Cerebellum (tissue), 4 donors: ENCODE measurements at places on chromosomes 5 and 9. TPM values are rescaled to one million over a fixed set of nuclear protein-coding genes. Genes with fewer than 3 reads are reported as not detected.

The PCDHB15 gene
- 25.0 TPM for total RNA-seq

The SLC36A2 gene
- not detected for total RNA-seq

The CCL19 gene
- total RNA-seq = not detected

The CORO2A gene
- total RNA-seq = 2.7 TPM

The HTR1A gene
- total RNA-seq = 5.0 TPM

The SLC6A3 gene
- 0.18 TPM for total RNA-seq

The GTF2H2 gene
- total RNA-seq = 59.2 TPM

The LRRC19 gene
- total RNA-seq = not detected

The ASB6 gene
- total RNA-seq = 14.5 TPM

The CARTPT gene
- total RNA-seq = not detected

The PCDH1 gene
- total RNA-seq = 27.4 TPM

The CSF1R gene
- 8.7 TPM for total RNA-seq

The ROR2 gene
- total RNA-seq = 7.1 TPM

The GHR gene
- total RNA-seq = 7.3 TPM

The BTNL8 gene
- total RNA-seq = not detected

The EGFL7 gene
- total RNA-seq = 11.6 TPM

The HAVCR2 gene
- total RNA-seq = 4.5 TPM

The ZNF169 gene
- 9.8 TPM for total RNA-seq

The MAST4 gene
- 21.5 TPM for total RNA-seq

The PKD2L2 gene
- total RNA-seq = not detected

The TCF7 gene
- total RNA-seq = 1.5 TPM

The AQP3 gene
- total RNA-seq = 1.1 TPM

The PRSS3 gene
- 5.2 TPM for total RNA-seq

The PPP2R2B gene
- 64.4 TPM for total RNA-seq

The ESM1 gene
- total RNA-seq = 0.27 TPM

The LIFR gene
- 119 TPM for total RNA-seq

The PCDHGB4 gene
- total RNA-seq = 25.1 TPM

The CARD9 gene
- 1.9 TPM for total RNA-seq

The HAVCR1 gene
- total RNA-seq = 0.36 TPM

The SKP1 gene
- 167 TPM for total RNA-seq

The WHRN gene
- total RNA-seq = 7.7 TPM

The STKLD1 gene
- 2.0 TPM for total RNA-seq

The RETREG1 gene
- total RNA-seq = 25.0 TPM

The PTGDS gene
- total RNA-seq = 67.5 TPM

The SH3GL2 gene
- total RNA-seq = 80.8 TPM

The SHISAL2B gene
- not detected for total RNA-seq

The CATSPER3 gene
- total RNA-seq = 0.45 TPM

The CCDC192 gene
- total RNA-seq = not detected

The PCDHB2 gene
- 16.0 TPM for total RNA-seq

The DOCK8 gene
- 1.8 TPM for total RNA-seq

The INSL6 gene
- not detected for total RNA-seq

The FREM1 gene
- 37.3 TPM for total RNA-seq

The CERT1 gene
- total RNA-seq = 55.9 TPM

The TEX48 gene
- total RNA-seq = not detected

The GABRG2 gene
- total RNA-seq = 35.7 TPM

The PCDHGA2 gene
- total RNA-seq = 11.4 TPM

The AGXT2 gene
- total RNA-seq = not detected

The IFNK gene
- total RNA-seq = not detected

The CNTNAP3B gene
- 53.5 TPM for total RNA-seq

The SLC27A6 gene
- total RNA-seq = 2.2 TPM

The GAS1 gene
- 19.6 TPM for total RNA-seq
